ENCODE measurements at places on chromosomes 16 and 17.

- no peak for DNase-seq
Measured at GRCh38 chr16:30399435-30400186, 4.4 kb downstream of the ZNF48 start.

DNA sequence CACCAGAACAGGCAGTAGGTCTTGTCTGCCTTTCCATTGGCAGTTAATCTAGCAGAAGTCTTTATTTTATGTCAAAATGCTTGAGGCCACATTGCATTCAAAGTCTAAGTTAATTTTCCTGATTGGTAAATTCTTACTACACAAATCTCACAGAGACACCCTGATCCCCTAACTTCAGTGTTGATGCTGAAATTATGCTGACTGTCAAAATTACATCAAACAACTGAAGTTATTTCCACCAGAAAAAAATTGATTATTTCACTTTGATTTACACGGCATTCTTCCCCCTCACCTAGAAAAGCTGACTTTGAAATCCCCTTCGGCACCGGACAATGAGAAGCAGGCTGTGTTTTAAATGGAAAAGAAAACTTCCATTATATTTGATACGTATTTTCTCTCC, 99.1 kb downstream of the MAF start:
- DNase-seq, result no peak

GRCh38 chr16:85983606-85984230, 84.8 kb downstream of the IRF8 start:
- no peak for DNase-seq

DNA sequence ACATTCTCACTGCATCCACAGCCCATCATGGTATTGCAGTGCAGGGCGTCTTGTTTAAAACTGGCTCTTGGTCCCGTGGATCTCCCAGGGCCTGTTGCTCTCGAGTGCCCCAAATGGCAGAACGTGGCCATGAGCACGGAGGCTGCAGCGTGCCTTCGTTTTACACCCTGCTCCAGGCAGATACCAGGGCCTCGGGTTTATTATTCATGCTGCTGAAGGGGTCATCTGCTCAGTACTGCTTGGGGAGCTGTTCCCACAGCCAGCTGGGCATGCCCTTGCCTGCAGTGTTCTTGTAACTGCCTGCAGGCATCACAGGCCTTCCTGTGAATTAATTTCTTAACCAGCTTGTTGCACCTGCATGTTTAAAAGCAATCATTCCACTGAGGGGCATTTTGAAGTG, 129.7 kb upstream of the CHMP6 start:
- peak; percentile 58 for DNase-seq

DNA sequence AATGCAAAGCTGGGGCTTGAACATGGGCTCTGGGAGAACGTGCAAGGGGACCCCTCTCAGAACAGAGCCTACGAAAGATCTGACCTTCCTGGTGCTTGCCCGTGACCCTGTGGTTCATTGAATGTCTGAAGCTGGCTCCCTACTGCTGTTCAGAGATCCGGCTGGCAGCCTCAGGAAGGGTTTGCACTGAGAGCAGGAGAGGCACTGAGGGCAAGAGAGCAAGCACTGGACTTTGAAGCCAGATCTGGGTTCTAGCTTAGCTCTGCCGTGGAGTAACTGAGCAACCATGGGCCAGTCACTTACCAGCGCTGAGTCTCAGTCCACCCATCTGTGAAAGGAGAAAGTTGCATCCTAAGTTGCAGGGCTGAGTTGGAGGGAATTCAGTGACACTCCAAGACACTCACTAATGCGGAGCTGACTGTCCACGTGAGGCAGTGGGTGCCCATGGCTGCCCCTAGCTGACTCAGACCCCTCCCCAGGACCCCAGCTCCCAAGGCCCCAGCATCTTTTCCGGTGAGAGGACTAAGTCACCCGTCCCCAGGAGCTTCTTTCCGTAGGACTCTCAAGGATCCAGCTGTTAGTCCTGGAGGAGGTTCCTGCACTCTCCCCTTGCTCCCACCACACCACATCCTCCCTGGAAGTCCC, 41.3 kb downstream of the BEAN1 start:
- DNase-seq, result no peak

DNA sequence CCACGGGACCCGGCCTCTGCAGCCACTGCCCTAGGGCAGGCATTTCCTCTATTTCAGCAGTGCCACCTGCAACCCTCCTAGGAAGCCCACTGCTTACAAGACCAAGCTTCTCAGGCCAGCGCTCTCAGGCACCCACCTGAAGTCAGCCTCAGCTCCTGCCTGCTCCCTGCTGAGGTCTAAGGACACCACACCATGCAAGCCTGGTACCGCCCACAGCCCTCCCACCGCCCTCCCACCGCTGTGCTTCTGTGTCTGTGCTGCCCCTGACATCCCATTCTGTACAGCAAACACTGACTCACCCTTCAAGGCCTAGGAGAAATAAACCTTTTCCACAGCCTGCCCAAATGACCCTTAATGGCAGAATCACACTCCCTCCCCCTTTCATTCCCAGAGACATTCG, 6.3 kb downstream of the CLUH start:
- DNase-seq, result no peak

GRCh38 chr17:1518410-1518809, 2.0 kb upstream of the INPP5K start:
- DNase-seq, result no peak

- DNase-seq, result no peak
Measured at GRCh38 chr16:84821728-84822689, 2.2 kb downstream of the CRISPLD2 start.

DNA sequence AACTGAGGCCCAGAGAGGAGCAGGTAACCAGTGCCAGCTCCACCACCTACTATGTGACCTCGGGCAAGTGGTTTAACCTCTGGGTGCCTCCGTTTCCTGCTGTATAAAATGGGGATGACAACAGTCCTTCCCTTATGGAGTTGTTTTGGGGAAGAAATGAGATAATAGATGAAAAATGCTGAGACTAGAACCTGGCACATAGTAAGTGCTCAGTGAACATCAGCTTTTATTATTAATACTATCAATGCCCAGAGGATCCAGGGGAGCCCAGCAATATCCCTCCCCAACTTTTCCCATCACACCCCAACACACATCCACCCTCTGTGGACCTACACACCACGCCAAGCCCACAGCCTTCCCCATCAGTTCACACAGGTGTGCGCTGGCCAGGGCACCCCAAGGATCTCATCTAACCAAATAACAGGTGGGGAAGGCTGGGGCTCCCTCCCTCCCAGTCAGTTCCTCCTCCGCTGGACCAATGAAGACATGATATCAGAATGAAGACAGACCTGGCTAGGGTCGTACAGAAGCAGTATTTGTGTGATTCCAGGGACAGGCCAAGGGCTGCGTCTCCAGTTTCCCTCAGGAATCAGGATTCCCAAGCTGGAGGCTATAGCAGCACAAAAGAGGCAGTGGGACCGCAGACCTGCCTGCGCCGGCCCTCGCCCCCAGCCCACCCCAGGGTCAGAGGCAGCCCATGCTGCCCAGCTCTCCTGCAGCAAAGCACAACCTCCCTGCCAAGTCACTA, 1.8 kb downstream of the ATP2A3 start:
- no peak for DNase-seq

DNA sequence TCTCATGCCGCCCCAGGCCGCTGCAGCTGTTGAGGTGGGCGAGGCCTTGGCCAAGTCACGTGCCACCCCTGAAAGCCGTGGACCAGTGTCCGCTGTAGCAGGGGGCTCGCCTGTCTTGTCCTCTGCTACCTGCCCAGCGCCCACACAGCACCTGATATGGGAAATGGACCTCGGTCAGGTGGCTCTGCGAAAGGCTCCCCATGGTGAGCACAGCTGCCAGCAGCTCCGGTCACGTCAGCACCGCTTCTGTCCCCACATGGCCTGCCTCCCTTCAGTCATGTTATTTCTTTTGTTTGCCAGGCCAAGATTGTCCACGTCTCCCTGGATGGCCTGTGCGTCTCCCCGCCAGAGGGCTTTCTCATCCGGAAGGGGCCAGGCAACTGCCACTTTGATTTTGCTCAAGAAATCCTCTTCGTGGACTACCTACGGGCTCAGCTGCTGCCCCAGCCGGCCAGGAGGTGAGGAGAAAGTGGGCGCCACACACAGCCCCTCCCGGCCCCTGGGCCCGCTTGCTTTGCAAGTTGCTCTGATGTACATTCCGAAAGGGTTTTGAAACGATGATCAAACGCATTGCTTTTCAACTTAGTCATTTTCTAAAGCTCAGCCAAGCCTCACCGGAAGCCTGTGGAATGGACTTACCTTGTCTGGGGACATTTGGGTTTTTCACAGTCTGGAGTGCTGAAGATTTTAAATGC, 219.8 kb downstream of the KATNIP start:
- no peak for DNase-seq

- no peak for DNase-seq
Measured at GRCh38 chr17:55702150-55702549, 20.5 kb downstream of the TMEM100 start.

- DNase-seq, result no peak
Measured at GRCh38 chr17:32529604-32530003, 42.8 kb downstream of the CDK5R1 start.

- DNase-seq, result no peak
Measured at GRCh38 chr16:75065521-75066149, 50.9 kb downstream of the LDHD start.

DNA sequence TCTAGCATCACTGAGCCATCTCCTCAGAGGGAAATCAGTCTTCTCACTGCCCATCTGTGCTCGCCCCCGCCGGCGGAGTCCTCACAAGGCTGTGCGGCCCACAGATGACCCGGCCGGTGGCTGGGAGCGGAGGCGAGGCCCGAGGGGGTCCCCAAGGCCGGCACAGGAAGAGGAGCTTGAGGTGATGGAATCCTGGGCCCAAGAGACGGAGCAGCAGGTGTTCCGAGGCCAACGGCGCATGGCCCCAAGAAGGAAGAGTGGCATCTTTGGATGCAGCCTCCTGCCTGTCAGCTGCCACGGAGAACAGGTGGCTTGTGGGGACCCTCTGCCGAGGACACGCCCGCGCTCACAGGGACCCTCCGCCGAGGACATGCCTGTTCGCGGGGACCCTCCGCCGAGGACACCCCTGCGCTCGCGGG, 72.7 kb upstream of the GNG13 start:
- DNase-seq, result no peak

Data from pons (tissue), 1 donor.